Activated T-helper 9 cell treated with anti-CD3 and anti-CD28 coated beads, Interleukin-2, amount 50 U/mL, for 16 hours (primary cell): ENCODE measurements at places on chromosomes 16 and 17.

- DNase-seq, result no peak
Measured at GRCh38 chr17:57888311-57889216, 38.7 kb upstream of the MRPS23 start.

GRCh38 chr16:3127745-3128144 lies 7.1 kb upstream of the ZNF213 start:
- DNase-seq, result no peak

DNA sequence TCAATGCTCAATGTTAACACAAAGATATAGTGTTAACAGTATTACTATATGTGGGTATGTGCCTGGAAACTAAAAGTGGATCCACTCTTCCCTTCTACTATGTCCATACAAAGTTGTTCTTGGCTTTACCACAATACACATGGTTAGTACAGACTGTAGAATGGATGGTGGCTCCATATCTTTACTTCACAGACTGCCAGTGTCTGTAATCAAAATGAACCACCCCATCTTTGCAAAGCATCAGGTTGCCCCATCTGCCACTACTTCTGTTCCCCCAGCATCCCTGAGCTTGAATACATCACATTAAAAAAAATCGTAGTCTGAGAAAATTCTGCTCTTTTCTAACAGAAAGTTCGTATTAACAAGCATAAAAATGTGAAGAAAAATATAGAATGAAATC lies 30.0 kb downstream of the USP32 start:
- DNase-seq, result no peak

DNA sequence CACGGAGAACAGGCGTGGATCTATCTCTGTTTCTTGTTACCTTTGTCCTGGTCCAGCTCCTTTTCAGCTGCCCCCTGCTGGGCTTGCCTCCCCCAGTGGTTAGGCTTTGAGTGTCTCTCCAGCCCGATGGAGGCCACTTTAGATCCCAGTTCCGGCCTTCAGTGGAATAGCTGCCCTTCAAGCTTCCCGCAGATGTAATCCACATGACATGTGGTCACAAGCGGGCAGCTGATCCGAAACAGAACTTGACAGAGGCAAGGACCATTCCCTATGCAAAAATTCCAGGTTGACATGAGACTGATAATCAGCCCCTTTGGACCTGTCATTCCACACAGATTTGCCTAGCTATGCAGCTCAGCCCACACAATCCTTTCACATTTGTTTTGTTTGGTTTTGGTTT lies 40.6 kb upstream of the AQP8 start:
- no peak for DNase-seq

GRCh38 chr17:67712375-67712774 lies 5.4 kb upstream of the NOL11 start:
- DNase-seq, result no peak

- no peak for DNase-seq
Measured at GRCh38 chr17:49896222-49896621, 48.4 kb upstream of the TAC4 start.

DNA sequence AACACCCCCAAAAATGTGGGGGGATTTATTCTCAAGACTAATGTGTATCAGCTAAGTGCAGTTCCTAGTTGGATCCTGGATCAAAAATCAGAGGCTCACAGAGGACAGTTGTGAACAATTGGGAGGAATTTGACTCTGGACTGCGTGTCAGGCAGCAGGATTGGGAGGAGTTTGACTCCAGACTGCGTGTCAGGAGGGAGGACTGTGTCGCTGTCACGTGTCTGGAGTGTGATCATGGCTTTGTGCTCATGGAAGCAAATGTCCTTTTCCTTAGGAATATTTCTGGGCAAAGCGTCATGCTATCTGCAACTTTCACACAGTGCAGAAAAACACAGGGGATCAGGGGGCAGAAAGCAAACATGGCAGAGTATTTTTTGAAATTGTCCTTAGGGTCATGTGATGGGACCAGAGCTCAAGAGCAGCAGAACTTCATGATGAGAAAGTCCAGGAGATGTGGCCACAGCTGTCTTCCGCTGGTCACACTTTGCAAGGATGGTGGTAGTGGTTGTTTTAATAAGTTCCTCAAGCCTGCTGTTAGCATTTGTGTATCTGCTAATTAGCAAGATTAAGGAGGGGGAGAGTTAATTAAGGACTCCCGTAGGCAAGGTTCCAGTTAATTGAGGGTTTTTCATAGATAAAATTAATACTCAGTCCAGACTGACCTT lies 122.0 kb upstream of the CHMP6 start:
- no peak for DNase-seq

- DNase-seq, result no peak
Measured at GRCh38 chr16:78050734-78051400, 28.5 kb downstream of the CLEC3A start.

GRCh38 chr17:17694169-17695081 lies 13.2 kb downstream of the RAI1 start:
- peak; percentile 65 for DNase-seq

- no peak for DNase-seq
Measured at GRCh38 chr16:19549673-19550072, 5.8 kb upstream of the VPS35L start.

GRCh38 chr17:48236681-48237134 lies 129.1 kb downstream of the SNX11 start:
- DNase-seq, result no peak

DNA sequence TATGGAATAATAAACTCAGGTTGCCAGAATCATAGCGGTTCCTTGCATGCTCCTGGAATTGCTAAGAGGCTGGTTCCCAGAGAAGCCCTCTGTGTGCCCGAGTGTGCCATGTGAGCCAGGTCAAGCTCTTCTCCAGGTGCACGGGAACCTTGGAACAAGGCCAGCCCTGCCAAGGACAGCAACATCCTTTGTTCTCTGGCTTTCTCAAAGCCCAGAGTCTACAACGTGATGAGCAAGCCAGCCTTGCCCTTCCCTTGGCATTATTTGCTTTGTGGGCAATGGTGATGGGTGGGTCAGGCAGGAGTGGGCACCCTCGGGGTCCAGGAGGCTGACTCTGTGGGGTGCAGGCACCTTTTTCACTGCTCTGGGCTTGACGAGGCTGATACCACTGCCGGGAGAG lies 14.2 kb upstream of the SEC14L1 start:
- DNase-seq, result no peak

GRCh38 chr17:50630524-50631194 lies 4.0 kb upstream of the ABCC3 start:
- DNase-seq, result peak; percentile 30

DNA sequence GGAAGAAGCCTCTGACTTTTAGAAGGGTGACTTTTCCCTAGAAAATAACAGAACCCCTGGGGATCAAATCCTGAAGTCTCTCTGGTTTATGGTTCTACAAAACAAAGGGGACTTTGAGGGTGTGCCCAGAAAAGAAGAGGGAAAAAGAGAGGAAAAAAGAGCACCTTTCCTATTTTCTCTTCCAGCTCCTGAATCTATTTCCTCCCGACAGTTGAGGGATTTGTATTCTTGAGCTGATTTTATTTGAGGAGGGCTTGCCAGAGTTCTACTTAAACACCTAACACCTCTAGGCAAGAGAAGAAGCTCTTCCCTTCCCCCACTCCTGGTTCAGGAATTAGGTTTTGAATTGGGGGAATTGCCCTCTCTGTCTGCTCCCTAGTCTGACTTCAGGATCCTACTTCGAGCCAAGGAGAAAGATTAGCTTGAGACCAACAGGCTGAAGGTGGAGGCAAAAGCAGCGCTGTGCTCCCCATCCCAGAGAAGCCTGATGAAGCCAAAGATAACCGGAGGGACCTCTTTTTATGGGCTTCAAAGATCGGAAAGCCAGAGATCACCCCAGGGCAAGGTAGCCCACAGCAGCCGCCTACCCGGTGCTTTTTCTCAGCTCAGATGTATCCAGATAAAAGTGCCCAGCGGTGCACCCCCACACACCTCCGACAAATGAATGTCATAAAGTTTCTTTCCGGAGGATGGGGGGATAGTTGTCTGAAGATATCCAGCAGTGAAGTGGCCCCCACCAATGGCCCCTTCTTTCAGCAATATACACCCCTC lies 796 bp downstream of the HOXB3 start:
- DNase-seq, result no peak

GRCh38 chr16:62717026-62717425 lies 680.8 kb upstream of the CDH8 start:
- DNase-seq, result no peak

DNA sequence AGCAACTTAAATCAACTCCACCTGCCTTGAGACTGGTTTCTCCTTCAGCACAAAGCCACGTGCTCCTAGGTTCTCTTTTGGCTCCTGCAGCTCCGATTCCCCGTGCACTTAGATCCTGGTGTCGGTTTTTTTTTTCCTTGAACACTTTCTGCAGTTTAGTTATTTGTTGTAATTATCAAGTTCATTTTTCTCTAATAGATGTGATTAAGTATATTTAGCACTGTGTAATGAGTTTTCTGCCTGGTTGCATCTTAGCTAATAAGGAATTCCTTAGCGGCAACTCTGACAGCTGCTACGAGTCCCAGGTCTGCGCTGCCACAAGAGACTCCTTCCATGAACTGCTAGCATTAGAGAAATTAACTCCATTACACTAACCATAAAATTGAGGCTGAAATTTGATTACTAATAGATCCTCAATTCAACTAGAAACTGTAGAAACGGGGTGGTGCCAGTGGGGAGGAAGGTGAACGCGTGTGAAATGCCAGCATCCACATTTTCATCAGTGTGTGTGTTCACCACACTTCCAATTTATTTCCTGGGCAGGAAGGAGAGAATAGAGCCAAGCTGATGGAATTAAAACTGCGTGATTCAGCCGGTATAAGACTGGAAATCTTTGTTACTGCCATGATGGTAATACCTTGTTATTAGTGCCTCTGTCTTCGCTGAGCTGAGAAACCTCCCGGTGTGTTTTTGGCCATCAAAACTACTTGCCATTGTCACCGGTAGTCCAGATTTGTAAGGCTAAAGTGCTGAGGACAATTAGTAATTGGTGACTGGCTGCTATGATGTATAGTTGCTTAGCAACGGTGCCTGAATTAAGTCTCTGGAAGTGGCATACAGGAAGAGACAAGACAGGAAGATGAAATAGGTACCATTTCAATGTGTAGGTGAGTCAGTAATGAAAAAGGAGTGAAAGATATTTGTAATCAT lies 232.4 kb downstream of the IRX3 start:
- no peak for DNase-seq

DNA sequence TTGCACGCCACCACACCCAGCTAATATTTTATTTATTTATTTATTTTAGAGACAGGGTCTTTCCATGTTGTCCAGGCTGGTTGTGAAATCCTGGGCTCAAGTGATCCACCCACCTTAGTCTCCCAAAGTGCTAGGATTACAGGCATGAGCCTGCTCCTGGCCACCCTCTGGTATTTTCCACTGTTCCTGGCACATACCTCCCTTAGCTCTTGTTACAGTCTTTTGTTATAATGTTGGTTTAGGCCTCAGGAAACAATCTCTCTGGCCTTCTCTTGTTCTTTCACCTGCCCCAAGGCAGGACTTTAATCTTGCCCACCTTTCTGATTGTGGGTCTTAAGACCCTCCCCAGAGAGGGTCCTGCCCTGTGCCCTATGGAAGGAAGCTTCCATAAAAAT lies 3.6 kb upstream of the CYTH1 start:
- no peak for DNase-seq

DNA sequence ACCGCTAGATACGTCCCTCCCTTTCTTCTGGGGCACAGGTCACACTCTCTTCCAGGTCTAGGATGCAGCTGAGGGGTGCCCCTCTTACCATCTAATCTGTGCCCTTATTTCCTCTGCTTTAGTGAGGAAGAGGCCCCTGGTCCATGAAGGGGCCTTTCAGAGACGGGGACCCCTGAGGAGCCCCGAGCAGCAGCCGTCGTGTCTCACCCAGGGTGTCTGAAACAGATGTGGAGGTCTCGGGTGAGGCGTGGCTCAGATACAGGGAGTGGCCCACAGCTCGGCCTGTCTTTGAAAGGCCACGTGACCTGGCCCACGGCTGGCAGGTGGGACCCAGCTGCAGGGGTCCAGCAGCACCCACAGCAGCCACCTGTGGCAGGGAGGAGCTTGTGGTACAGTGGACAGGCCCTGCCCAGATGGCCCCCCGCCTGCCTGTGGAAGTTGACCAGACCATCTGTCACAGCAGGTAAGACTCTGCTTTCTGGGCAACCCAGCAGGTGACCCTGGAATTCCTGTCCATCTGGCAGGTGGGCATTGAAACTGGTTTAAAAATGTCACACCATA lies 15.6 kb downstream of the SCGB1C2 start:
- DNase-seq, result no peak

DNA sequence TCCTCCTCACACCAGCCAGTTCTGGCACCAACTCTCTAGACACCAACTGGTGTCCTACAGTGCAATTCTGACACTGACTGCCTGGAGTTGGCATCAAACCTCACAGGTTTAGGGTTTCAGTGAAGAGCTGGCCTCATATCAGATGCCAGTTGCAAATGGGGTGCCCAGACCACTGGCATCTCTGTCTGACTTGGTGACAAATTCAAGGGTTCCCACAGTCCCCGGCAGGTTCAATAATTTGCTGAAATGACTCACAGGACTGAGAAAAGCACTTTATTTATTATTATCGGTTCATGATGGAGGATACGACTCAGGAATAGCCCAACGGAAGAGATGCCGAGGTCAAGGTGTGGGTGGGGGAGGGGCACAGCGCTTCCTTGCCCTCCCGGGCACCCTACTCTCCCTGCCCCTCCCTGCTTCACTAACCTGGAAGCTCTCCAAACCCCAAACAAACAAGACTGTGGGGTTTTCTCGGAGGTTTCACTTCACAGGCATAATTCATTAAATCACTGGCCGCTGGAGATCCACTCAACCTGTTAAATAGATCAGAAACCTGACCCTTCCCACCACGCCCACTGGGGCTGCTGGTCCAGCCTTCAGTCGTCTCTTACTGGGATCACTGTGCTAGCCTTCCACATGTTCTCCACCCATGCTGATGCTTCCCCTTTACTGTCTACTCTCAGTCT lies 1.7 kb upstream of the NLRP1 start:
- DNase-seq, result no peak

GRCh38 chr16:89064606-89065457 lies 28.8 kb upstream of the ACSF3 start:
- DNase-seq, result no peak

DNA sequence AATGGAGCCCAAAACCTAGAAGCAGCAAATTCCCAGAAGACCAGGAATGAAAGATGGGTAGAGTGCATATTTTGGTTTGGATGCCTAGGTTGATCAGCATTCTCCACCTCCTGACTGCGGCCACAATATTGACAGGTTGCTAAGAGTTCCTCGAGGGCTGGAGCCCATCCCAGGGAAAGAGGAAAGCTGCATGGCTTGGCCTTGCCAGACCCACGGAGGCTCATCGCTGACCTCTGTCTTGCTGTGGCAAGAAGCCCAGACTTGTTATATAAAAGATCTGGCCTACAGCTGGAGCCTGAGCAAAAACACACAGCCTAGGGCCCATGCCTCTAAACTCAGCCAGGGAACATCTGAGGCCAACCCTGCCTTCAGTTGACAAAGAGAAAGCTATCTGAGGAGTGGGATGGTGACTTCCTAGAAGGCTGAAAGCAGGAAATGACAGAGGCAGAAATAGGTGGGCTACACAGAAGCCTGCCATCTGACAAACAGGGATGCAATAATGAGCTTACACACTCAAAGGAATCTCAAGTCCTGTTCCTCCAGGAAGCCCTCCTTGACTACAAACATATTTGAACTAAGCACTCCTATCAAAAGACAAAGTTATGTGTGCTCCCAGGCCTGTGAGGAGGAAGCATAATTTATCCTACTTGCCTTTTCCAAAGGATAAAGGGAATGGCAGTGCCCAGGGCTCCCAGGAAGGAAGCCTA lies 22.5 kb upstream of the SLC35B1 start:
- DNase-seq, result no peak

GRCh38 chr17:58204796-58205195 lies 12.3 kb downstream of the EPX start:
- no peak for DNase-seq

- DNase-seq, result no peak
Measured at GRCh38 chr17:74892013-74892841, 1.2 kb downstream of the FADS6 start.
